C1 segment of cervical spinal cord (tissue), 14 donors: ENCODE measurements at places on chromosomes 2 and 18.

DNA sequence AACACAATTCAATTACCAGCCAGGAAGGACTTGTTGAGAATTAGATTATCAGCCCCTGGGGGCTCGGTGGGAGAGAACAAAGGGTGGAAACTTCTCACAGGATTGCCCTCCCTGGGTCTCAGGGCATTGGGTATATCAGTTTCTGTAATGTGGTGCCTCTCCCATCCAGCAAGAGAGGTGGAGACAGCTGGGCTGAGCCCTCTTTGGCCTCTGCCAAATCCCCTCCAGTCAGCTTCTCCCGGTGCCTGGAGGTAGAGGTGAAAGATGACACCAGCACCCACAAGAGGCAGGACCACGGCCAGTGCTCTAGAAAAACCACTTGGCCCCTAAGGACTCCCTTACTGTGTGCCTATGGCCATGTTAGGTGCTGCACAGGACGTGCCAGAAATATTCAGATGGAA is 179.7 kb downstream of the HAUS1 start:
- DNase-seq, result no peak

- DNase-seq, result no peak
Observed at GRCh38 chr18:6728809-6729246, 688 bp upstream of the ARHGAP28 start.

GRCh38 chr2:120182019-120182560 is 41.1 kb downstream of the TMEM185B start:
- DNase-seq, result no peak

GRCh38 chr2:27796791-27797765 is 25.6 kb downstream of the MRPL33 start:
- DNase-seq, result no peak

DNA sequence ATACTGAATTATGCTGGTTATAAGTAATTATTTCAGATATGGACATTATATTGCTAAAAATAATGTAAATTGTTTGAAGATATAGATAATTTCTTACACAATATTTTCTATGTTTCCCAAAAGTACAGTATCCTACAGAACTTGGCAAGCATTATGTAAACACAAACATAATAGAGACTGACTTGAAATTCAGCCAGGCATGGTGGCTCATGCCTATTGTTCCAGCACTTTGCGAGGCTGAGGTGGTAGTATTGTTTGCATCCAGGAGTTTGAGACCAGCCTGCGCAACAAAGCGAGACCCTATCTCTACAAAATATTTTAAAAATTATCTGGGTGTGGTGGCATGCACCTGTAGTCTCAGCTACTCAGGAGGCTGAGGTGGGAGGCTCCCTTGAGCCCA is 1300.5 kb upstream of the DDX18 start:
- DNase-seq, result no peak

DNA sequence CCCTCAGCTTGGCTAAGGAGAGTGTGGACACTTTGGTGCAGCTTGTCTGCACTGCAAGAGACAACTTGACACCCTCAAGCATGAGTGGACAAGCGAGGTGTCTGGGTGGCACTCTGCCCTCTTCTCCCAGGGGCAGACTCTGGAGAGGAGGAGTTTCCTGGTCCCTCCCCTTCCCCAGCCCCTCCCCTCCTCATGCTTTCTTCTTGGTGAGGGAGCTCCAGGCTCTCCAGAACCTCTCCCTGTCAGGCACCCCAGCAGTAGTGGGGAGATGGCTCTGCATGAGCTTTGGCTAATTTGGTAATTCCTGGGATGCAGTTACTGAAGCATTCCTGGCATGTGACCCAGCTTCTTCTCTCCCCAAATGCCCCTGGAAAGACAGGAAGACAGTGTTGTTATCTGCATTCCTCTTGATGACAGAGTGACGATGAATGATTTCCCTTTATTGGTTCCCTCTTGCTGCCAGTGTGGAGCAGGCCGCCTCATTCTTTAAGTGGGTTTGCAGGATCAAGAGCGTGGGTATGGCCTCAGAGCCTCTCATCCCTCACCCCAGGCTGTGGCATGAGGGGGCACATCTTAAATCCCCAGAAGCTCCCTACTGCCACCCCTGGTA is 89.2 kb downstream of the STPG4 start:
- DNase-seq, result no peak

- no peak for DNase-seq
Observed at GRCh38 chr2:237304763-237305514, 109.0 kb downstream of the COL6A3 start.

DNA sequence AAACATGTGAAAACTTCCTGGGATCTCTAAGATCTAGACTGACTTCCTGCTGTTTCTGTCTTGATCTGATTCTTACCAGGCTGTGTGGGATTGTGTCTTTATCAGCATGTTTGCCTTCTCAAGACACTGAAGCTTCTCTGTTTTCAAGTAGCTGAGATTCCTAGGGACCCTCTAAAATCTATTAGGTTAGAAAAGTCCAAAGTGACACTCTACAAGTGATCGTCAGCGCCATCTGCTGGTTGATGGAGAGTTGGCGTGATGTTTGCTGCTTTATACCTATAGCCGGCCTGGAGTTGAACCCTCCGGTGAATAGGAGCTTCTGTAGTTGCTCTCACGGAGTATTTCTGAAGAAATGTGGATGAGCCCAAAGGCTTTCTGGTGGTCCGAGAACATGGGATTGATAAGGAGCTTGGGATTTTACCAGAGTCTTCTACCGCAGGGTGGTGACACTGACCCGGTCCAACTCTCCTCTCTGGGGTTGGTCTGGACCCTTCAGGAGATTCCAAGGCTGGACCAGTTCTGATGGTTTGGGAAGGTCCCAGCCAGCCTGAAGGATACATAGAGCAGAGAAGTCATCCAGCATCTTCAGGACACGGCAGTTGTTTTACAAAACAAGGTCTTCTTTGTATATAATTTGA is 96.0 kb upstream of the TTC39C start:
- DNase-seq, result peak; percentile 1

GRCh38 chr2:68108120-68108519 is 45.3 kb upstream of the C1D start:
- DNase-seq, result no peak
